ENCODE measurements at places on chromosomes 11 and 22.

DNA sequence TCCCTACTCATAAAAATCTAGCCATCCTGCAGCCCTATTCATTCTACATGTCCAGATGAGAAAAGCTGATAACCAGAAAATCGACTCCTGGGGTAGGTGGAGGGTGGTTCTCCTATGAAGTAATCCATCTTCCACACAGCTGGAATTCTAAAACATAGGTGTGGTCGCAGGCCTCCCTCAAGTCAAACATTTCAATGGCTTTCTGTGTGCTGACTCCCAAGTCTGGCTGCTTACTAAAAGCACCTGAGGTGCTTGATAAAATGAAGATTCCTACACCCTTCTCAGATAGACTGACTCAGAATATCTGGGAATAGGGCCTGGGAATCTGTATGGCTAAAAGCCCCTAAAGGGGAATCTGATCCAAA, 26.1 kb downstream of the IRAG1 start:
- H3K36me3 ChIP-seq = peaks cover 6% of the 10 kb centered on the region
- peak overlapping the region; percentile 5 for H3K4me3 ChIP-seq
- peak overlapping the region; percentile 88 for H3K27ac ChIP-seq
- peaks cover 31% of the 10 kb centered on the region for H3K4me1 ChIP-seq
- DNase-seq = peak; percentile 50

GRCh38 chr11:36447514-36447913, 62.6 kb downstream of the TRAF6 start:
- no peaks in the 10 kb centered on the region for H3K27me3 ChIP-seq
- H3K36me3 ChIP-seq = no peaks in the 10 kb centered on the region
- H3K27ac ChIP-seq = no peak overlapping the region

DNA sequence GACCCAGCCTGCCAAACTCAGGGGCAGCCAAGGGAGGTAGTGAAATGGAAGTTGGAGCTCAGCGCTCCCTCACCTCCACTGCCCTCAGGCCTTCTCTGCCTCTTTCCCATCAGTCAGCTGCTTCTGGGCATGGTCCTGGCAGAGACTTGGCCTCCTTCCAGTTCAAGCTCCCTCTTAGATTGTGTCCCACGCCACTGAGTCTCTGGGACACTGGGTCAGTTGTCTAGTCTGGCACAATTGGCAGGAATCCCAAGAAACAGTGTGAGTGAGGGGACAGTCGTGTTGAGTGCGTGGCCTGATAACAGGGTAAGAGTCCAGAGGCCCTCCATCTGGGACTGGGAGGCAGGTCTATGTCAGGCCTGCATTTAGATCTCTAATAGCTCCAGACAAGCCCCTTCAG, 7.1 kb upstream of the SLC35E4 start:
- H3K27me3 ChIP-seq = no peaks in the 10 kb centered on the region
- H3K36me3 ChIP-seq = no peaks in the 10 kb centered on the region
- H3K4me1 ChIP-seq = no peaks in the 10 kb centered on the region
- no peak for DNase-seq

- H3K4me3 ChIP-seq = no peak overlapping the region
- DNase-seq = no peak
- no peaks in the 10 kb centered on the region for H3K4me1 ChIP-seq
- no peak overlapping the region for H3K27ac ChIP-seq
- no peaks in the 10 kb centered on the region for H3K36me3 ChIP-seq
Observed at GRCh38 chr22:48798281-48799226, 1029.1 kb downstream of the BRD1 start.
